ENCODE measurements at places on chromosomes 16 and 17. TPM values are rescaled to one million over a fixed set of nuclear protein-coding genes. Genes with fewer than 3 reads are reported as not detected.

The NTN3 gene
- 2.1 TPM for total RNA-seq

The GOSR2 gene
- total RNA-seq, result 49.5 TPM

The ATP2C2 gene
- not detected for total RNA-seq

The SLC6A4 gene
- not detected for total RNA-seq

The SLC38A8 gene
- total RNA-seq, result not detected

The TBC1D3C gene
- 1.3 TPM for total RNA-seq

The KRT31 gene
- not detected for total RNA-seq

The TPPP3 gene
- 3.8 TPM for total RNA-seq

GRCh38 chr16:57634171-57634570, 5.7 kb downstream of the ADGRG1 start:
- no peaks in the 10 kb centered on the region for H3K36me3 ChIP-seq
- H3K4me3 ChIP-seq, result no peak overlapping the region
- peaks cover 13% of the 10 kb centered on the region for H3K4me1 ChIP-seq
- no peak for DNase-seq
- H3K27ac ChIP-seq, result no peak overlapping the region
- H3K27me3 ChIP-seq, result no peaks in the 10 kb centered on the region

- H3K4me3 ChIP-seq, result peak overlapping the region; percentile 9
- peaks cover 30% of the 10 kb centered on the region for H3K27me3 ChIP-seq
- no peaks in the 10 kb centered on the region for H3K36me3 ChIP-seq
Observed at GRCh38 chr17:28228109-28228840, 90.7 kb upstream of the TMEM97 start.

GRCh38 chr17:77555121-77555591, 403.3 kb upstream of the TNRC6C start:
- H3K27me3 ChIP-seq, result peaks cover 2% of the 10 kb centered on the region
- H3K4me1 ChIP-seq, result no peaks in the 10 kb centered on the region
- H3K27ac ChIP-seq, result no peak overlapping the region

DNA sequence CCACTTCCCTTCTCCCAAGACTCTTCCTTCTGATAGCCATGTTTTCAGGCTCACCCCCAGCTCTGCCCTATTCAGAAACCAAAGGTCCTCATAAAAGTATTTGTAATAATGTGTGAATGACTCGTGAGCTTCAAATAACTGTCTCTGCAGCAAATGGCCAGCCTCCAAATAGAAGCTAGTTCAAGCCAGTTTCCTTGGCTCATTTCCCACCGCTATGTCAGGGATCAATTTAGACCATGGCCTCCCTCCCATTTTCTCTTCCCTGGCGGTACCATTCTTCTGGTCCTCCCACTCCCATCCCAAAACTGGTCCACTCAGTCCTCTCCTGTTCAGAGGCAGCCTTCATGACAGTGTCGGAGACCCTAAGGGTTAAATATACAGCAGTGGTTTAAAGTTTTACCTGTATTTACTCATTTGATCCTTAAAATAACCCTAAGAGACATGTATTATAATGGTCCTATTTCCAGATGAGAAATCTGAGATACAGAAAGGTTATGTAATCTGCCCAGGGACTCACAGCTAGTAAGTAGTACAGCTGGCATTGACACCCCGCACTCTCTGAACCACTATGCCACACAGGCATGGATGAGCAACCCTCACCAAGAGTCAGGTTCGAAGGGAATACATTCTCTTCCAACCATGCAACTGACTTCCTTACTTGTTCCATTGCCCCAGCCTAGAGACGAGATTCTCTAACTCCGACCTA, 42.9 kb downstream of the GAS7 start:
- no peak for DNase-seq
- no peaks in the 10 kb centered on the region for H3K36me3 ChIP-seq
- H3K4me1 ChIP-seq, result no peaks in the 10 kb centered on the region

GRCh38 chr16:80380514-80380913, 160.3 kb upstream of the DYNLRB2 start:
- H3K36me3 ChIP-seq, result no peaks in the 10 kb centered on the region
- H3K4me1 ChIP-seq, result no peaks in the 10 kb centered on the region
- no peak overlapping the region for H3K27ac ChIP-seq
- DNase-seq, result no peak

DNA sequence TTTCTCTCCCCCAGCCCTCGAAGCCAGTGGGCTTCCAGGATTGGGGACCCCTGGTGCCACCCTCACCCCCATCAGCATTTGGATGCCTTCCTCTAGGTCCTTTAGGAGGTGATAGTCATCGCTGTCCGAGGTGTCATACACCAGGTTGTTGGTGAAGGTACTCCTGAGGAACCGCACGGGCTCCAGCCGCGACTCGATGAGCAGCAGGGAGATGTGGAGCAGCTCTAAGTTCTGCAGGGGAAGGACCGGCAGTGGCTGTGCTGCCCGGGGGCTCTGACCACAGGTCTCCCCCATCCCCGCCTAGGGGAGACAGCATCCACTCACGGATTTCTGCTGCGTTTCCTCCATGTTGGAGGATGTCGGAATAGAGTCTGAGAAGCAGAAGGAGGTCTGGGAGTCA, 962 bp downstream of the CSHL1 start:
- peaks cover 3% of the 10 kb centered on the region for H3K27me3 ChIP-seq
- no peaks in the 10 kb centered on the region for H3K36me3 ChIP-seq
- no peak overlapping the region for H3K27ac ChIP-seq
- H3K4me1 ChIP-seq, result no peaks in the 10 kb centered on the region

DNA sequence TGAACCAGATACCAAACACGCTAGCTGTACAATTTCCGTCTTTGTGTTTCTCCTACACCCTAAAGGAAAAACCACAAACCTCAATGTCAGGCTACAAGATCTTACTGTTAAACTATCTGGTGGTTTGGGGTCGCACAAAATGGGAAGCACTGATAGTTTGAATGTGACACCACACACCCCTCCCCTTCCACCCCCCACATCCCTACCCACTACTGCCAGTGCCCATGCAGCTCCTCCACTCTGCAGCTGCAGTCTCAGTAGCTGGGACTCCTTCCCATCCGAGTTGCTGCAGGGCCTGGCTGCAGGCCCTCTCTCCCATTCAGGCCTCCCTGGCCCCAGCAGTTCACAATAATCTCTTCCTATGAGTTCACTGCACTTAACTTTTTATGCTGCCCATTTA, 18.4 kb downstream of the TRAP1 start:
- no peak overlapping the region for H3K4me3 ChIP-seq
- no peaks in the 10 kb centered on the region for H3K36me3 ChIP-seq
- H3K4me1 ChIP-seq, result peaks cover 2% of the 10 kb centered on the region

DNA sequence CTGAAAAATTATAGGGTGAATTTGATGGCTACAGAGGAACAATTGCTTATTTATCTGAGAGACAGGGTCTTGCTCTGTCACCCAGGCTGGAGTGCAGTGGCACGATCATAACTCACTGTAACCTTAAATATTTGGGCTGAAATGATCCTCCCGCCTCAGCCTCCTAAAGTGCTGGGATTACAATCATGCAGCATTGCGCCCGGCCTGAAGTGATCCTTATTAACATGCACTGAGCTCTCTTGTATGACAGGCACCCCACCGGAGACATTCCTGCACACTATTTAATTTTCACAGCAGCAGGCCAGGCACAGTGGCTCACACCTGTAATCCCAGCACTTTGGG, 77.7 kb downstream of the CNGB1 start:
- no peaks in the 10 kb centered on the region for H3K36me3 ChIP-seq
- no peaks in the 10 kb centered on the region for H3K4me1 ChIP-seq
- peaks cover 4% of the 10 kb centered on the region for H3K27me3 ChIP-seq
- H3K27ac ChIP-seq, result no peak overlapping the region
- no peak overlapping the region for H3K4me3 ChIP-seq

GRCh38 chr17:57782647-57783337, 37.7 kb upstream of the CCDC182 start:
- DNase-seq, result no peak
- no peaks in the 10 kb centered on the region for H3K27me3 ChIP-seq
- H3K4me3 ChIP-seq, result no peak overlapping the region
- no peak overlapping the region for H3K27ac ChIP-seq
- no peaks in the 10 kb centered on the region for H3K36me3 ChIP-seq

GRCh38 chr17:48804936-48805411, 12.1 kb downstream of the TTLL6 start:
- H3K36me3 ChIP-seq, result no peaks in the 10 kb centered on the region
- DNase-seq, result peak; percentile 52
- no peak overlapping the region for H3K4me3 ChIP-seq
- peaks cover 5% of the 10 kb centered on the region for H3K27me3 ChIP-seq

GRCh38 chr16:50980666-50981065, 170.4 kb downstream of the SALL1 start:
- H3K27ac ChIP-seq, result no peak overlapping the region
- no peaks in the 10 kb centered on the region for H3K27me3 ChIP-seq
- no peaks in the 10 kb centered on the region for H3K36me3 ChIP-seq
- H3K4me3 ChIP-seq, result no peak overlapping the region

GRCh38 chr16:50304467-50305440, 38.4 kb downstream of the ADCY7 start:
- H3K27ac ChIP-seq, result peak overlapping the region; percentile 84
- no peak overlapping the region for H3K4me3 ChIP-seq
- H3K36me3 ChIP-seq, result peaks cover 2% of the 10 kb centered on the region
- DNase-seq, result no peak

DNA sequence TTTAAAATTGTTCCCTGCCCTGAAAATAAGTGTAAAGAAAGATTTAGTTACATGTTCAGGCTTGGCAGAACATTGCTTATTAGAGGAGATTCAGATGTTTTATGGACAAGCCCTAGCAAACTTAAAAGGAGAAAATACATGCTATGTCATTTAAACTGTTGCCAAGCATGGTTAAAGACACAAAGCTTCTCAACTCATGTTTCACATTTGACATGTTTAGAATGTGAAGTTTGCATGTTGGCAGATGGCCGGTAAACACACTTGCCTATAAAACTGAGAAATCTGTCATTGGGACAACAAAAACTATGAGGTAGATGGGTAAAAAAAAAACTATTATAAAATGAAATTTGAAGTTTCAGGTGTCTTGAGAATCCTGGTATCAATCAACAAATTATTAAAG, 5.8 kb downstream of the KRTAP29-1 start:
- H3K27me3 ChIP-seq, result no peaks in the 10 kb centered on the region
- no peaks in the 10 kb centered on the region for H3K36me3 ChIP-seq
- no peak overlapping the region for H3K27ac ChIP-seq
- no peak for DNase-seq

DNA sequence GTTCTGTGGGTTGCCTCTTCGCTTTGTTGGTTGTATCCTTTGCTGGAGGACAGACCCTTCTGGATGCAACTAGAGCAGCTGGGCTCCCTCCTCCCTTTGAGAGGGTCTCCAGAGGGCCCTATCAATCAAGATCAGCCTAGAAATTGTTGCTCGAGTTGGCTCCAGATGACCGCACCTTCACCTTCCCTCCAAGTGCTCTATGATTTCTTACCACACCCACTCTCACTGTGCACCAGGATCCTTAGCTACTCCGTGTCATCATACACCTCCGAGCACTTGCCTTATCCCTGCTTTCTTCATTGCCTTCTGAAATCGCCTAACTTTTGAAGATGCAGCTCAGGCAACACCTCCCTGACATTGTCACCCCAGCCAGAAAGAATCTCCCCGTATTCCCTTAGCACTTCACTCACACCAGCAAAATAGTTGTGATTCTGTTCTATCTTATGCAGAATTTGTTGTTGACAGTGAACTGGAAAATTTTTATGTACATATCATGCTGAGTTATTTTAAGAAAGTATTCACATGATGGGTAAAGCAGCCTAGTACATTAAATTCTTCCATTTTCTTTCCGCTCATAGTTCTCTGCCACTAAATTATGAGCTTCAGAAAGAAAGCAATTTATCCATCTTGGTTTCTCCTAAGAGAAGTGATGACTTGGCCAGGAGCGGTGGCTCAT, 52.9 kb downstream of the ABAT start:
- H3K27ac ChIP-seq, result no peak overlapping the region
- H3K4me1 ChIP-seq, result no peaks in the 10 kb centered on the region
- no peak overlapping the region for H3K4me3 ChIP-seq
- DNase-seq, result no peak

- H3K27me3 ChIP-seq, result peaks cover 52% of the 10 kb centered on the region
- H3K4me3 ChIP-seq, result no peak overlapping the region
- H3K36me3 ChIP-seq, result no peaks in the 10 kb centered on the region
- no peak for DNase-seq
Observed at GRCh38 chr17:76139801-76140660, 1.0 kb downstream of the FOXJ1 start.

DNA sequence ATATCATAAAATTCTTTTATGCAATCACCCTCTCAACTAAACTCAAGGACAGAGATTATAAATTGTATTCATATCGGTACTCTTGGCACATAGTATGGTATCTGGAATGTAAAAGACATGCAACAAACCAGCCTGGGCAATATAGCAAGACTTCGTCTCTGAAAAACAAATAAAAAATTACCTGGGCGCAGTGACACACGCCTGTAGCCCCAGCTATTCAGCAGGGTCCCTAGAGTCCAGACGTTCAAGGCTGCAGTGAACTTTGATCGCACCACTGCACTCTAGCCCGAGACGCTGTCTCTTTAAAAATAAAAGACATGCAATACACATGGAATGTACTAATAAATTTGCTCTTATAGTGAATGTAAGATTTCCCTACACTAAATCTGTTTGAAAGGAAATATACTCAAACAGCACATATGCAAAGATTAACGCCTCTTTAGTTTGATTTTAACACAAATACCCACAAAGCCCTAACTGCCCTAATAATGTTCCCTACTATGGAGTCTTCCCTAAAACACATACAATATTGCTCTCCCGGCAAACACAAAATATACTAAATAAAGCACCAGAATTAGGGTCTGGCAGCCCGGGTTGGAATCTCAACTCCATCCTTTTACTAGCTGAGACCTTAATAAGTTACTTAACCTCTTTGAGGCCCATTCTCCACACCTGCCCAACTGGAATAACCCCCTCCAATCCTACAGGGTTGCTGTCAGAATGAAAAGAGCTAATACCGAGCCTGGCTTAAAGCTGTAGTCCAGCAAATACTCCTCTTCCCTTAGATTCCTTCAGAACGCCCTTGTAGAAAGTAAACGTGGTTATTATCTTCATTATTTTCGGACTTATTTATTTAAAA, 1.2 kb downstream of the ABCA5 start:
- H3K4me1 ChIP-seq, result no peaks in the 10 kb centered on the region
- H3K27ac ChIP-seq, result no peak overlapping the region
- no peaks in the 10 kb centered on the region for H3K27me3 ChIP-seq

- no peaks in the 10 kb centered on the region for H3K27me3 ChIP-seq
- H3K27ac ChIP-seq, result no peak overlapping the region
- H3K36me3 ChIP-seq, result no peaks in the 10 kb centered on the region
- no peak for DNase-seq
- H3K4me3 ChIP-seq, result no peak overlapping the region
Observed at GRCh38 chr17:10460062-10460461, 9.3 kb downstream of the MYH4 start.

GRCh38 chr17:66654106-66654740, 180.7 kb upstream of the CACNG5 start:
- H3K4me1 ChIP-seq, result peaks cover 3% of the 10 kb centered on the region
- no peak overlapping the region for H3K4me3 ChIP-seq
- DNase-seq, result peak; percentile 64

- no peak overlapping the region for H3K27ac ChIP-seq
- H3K36me3 ChIP-seq, result no peaks in the 10 kb centered on the region
- H3K27me3 ChIP-seq, result no peaks in the 10 kb centered on the region
- no peaks in the 10 kb centered on the region for H3K4me1 ChIP-seq
- DNase-seq, result no peak
- H3K4me3 ChIP-seq, result no peak overlapping the region
Observed at GRCh38 chr16:89002851-89003830, 26.1 kb upstream of the CBFA2T3 start.

All from fibroblast of lung (primary cell).